ENCODE measurements at places on chromosomes 2 and 18. TPM values are rescaled to one million over a fixed set of nuclear protein-coding genes. Genes with fewer than 3 reads are reported as not detected.

ZEB2 gene
- total RNA-seq = 147 TPM

GRCh38 chr2:59236723-59237122 is 995.6 kb upstream of the FANCL start:
- no peak overlapping the region for H3K27ac ChIP-seq
- no peaks in the 10 kb centered on the region for H3K27me3 ChIP-seq
- H3K36me3 ChIP-seq = no peaks in the 10 kb centered on the region
- H3K4me3 ChIP-seq = no peak overlapping the region

DNA sequence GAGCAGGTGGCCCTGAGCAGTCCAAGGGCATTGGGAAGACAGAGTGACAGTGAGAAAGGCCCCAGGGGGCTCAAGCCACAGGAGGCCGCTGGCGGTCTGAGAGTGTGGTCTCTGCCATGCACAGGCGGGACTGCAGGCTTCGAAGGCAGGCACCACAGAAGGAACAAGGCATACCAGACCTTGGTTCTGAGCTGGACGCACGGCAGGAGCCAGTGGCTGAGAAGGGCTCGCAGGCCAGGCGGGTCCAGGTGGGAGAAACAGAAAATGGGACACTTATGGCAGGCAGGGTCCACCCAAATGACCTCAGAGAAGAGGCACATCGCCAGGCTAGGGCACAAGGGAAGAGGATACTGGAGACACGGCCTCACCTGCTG is 14.9 kb downstream of the HJURP start:
- no peak overlapping the region for H3K27ac ChIP-seq
- no peak overlapping the region for H3K4me3 ChIP-seq
- DNase-seq = no peak

MATN3 gene
- total RNA-seq = 4.9 TPM

ST6GAL2 gene
- total RNA-seq = 2.1 TPM

TCF7L1 gene
- total RNA-seq = 7.3 TPM

DIPK1C gene
- 0.13 TPM for total RNA-seq

DNA sequence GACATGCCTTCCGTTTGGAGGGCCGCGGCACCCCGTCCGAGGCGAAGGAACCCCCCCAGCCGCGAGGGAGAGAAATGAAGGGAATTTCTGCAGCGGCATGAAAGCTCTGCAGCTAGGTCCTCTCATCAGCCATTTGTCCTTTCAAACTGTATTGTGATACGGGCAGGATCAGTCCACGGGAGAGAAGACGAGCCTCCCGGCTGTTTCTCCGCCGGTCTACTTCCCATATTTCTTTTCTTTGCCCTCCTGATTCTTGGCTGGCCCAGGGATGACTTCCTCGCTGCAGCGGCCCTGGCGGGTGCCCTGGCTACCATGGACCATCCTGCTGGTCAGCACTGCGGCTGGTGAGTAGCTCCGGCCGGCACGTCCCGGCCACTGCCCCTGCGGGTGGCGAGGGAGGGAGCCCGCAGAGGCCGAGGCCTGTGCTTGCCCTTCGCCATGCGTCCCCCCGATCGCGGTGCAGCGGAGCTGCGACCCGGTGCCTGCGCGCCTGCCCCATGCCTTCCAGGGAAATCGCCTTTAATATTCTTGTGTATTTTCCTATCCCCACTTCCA is 1.2 kb downstream of the BMPR2 start:
- peak overlapping the region; percentile 96 for H3K27ac ChIP-seq
- no peaks in the 10 kb centered on the region for H3K36me3 ChIP-seq
- H3K4me1 ChIP-seq = peaks cover 12% of the 10 kb centered on the region
- peak; percentile 90 for DNase-seq
- H3K27me3 ChIP-seq = no peaks in the 10 kb centered on the region

GRCh38 chr2:109217362-109218086 is 88.5 kb downstream of the SH3RF3 start:
- no peaks in the 10 kb centered on the region for H3K27me3 ChIP-seq
- DNase-seq = no peak
- H3K4me1 ChIP-seq = peaks cover 29% of the 10 kb centered on the region
- H3K4me3 ChIP-seq = no peak overlapping the region

- DNase-seq = no peak
- no peaks in the 10 kb centered on the region for H3K4me1 ChIP-seq
- no peak overlapping the region for H3K4me3 ChIP-seq
- H3K36me3 ChIP-seq = no peaks in the 10 kb centered on the region
These were observed 167.4 kb downstream of the THSD7B start for GRCh38 chr2:136932700-136933099.

ITGAV gene
- 75.4 TPM for total RNA-seq
